ENCODE measurements at places on chromosomes 16 and 17. TPM values are rescaled to one million over a fixed set of nuclear protein-coding genes. Genes with fewer than 3 reads are reported as not detected.

DNA sequence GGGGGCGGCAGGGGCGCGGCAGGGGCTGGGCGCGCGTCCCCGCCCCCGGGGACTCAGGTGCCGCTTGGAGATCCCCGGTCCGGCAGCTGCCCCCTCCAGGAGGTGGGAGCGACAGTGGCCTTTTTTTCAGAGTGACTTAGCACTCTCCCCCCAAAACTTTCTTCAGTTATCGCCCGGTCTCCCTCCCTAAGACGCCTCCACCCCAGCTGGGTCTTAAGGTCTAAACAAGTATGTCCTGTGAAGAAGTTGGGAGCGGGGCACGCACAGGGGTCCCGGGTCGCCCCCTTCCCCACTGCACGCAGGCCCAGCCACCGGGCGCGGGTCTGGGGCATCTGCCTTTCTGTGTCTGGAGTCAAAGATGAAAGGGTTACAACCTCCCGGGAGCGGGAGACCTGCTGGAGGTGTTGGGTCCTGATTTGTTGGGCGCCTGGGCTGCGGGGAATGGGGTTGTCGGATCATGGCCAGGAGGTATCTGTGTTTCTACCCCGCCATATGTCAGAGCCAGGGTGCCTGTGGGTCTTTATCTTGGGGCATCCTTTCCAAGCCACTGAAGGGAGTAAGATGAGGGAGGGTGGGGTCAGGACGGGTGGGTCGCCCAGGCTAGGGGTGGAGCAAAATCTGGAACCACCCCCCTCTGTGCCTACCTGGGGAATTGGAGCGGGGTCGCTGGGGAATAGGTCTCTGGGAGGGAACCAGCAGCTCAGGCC is 757 bp downstream of the FMNL1 start:
- DNase-seq: no peak

DNA sequence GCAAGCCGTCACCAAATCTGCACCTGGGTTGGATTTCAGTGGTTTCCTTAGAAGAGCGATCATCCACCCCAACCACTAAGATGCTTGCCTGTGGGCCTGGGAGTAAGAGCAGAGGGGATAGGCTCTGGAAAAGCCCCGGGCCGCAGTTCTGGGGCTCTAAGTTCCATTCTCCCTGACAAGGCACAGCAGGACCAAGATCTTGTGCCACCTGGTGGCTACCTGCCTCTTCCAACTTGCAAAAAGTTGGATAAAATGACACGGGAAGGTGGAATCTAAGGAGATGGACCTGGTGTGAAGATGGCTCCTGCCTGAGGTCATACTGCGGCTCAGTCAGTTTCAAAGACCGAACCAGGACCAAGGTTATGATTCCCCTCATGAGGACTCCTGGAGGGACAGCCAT is 42.3 kb downstream of the ABCC12 start:
- DNase-seq: no peak

GRCh38 chr16:65125322-65125721 is 3.5 kb upstream of the CDH11 start:
- no peak for DNase-seq

GRCh38 chr16:8946544-8946943 is 17.2 kb downstream of the USP7 start:
- DNase-seq: no peak

GNAO1 gene
- total RNA-seq: 2.0 TPM

C17orf50 gene
- not detected for total RNA-seq

RECQL5 gene
- total RNA-seq: 34.1 TPM

LGALS9C gene
- not detected for total RNA-seq
